A549 treated with CpdA at 1 μM for 4 hours (cell line): ENCODE measurements at places on chromosomes 2 and 18. TPM values are rescaled to one million over a fixed set of nuclear protein-coding genes. Genes with fewer than 3 reads are reported as not detected.

L3MBTL4 gene
- total RNA-seq = not detected in 5 replicates

CRACDL gene
- total RNA-seq = 0.49 to 0.89 TPM (median 0.54 TPM) in 5 replicates

LYG1 gene
- 1.3 to 2.0 TPM (median 1.6 TPM) in 5 replicates for total RNA-seq

MARCHF4 gene
- 53.4 to 70.8 TPM (median 57.2 TPM) in 5 replicates for total RNA-seq

EPHA4 gene
- total RNA-seq = 0.56 to 1.3 TPM (median 0.78 TPM) in 5 replicates

MAL gene
- 0.10 to 0.14 TPM in 2 of 5 replicates, not detected in the others for total RNA-seq

KCNE4 gene
- total RNA-seq = 0.84 to 1.5 TPM (median 1.0 TPM) in 5 replicates

SLC30A3 gene
- total RNA-seq = 2.6 to 3.8 TPM (median 3.4 TPM) in 5 replicates

AAK1 gene
- 11.5 to 19.7 TPM (median 15.2 TPM) in 5 replicates for total RNA-seq

DARS1 gene
- total RNA-seq = 52.7 to 70.0 TPM (median 54.1 TPM) in 5 replicates

VWA3B gene
- total RNA-seq = 0.02 to 0.43 TPM (median 0.18 TPM) in 4 of 5 replicates, not detected in the other

SERPINE2 gene
- total RNA-seq = 210 to 248 TPM (median 215 TPM) in 5 replicates

STRADB gene
- total RNA-seq = 17.5 to 25.7 TPM (median 22.6 TPM) in 5 replicates

CYP27C1 gene
- total RNA-seq = 3.3 to 6.2 TPM (median 4.4 TPM) in 5 replicates

DSG1 gene
- not detected in 5 replicates for total RNA-seq

POTEI gene
- total RNA-seq = 0.01 TPM in 1 of 5 replicates, not detected in the others

RAMP1 gene
- 0.09 TPM in 1 of 5 replicates, not detected in the others for total RNA-seq

RNF144A gene
- total RNA-seq = 5.2 to 7.5 TPM (median 7.3 TPM) in 5 replicates

CFC1 gene
- total RNA-seq = not detected in 5 replicates

DSG4 gene
- not detected in 5 replicates for total RNA-seq
